Tracheal epithelial cell (primary cell): ENCODE measurements at places on chromosomes 1 and 21. TPM values are rescaled to one million over a fixed set of nuclear protein-coding genes. Genes with fewer than 3 reads are reported as not detected.

FCRLB gene
- 1.7 and 2.6 TPM in 2 replicates for total RNA-seq

TDRD5 gene
- under 0.01 TPM in 2 replicates for total RNA-seq

PITHD1 gene
- 45.1 and 59.9 TPM in 2 replicates for total RNA-seq

RNF186 gene
- under 0.01 TPM in 1 of 2 replicates, not detected in the other for total RNA-seq
